Fibroblast of skin of right biceps (primary cell): ENCODE measurements at places on chromosomes 13 and 19.
A peak's percentile ranks its signal among the peaks of the same experiment; 100 is the strongest.

DNA sequence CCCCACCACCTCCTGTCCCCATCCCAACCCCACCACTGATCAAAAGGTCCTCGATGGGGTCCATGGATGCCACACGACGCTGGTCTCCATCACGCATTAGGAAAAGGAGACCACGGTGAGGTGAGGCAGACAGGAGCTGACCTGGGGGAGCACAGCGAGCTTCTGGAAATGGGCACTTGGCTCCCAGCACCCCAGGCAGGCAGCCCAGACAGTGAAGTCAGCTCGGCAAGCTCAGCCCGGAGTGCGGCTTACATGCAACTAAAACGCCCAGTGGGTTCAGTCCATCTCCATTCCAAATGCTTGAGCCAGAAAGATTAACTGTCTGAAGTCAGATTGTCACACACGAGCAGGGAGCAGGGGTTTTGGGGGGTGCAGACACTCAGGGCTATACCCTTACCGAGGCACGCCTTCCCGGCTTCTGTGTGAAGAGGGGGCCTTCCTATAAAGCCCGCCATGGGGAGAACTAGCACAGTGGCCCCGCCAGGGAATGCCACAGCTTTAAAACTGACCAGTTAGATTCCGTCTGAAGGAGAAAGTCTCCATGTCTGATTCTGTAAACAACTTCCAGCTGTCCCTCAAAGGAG lies 79.4 kb downstream of the SPACA7 start:
- DNase-seq = no peak

GRCh38 chr13:27147530-27148170 lies 24.0 kb downstream of the USP12 start:
- DNase-seq = no peak

DNA sequence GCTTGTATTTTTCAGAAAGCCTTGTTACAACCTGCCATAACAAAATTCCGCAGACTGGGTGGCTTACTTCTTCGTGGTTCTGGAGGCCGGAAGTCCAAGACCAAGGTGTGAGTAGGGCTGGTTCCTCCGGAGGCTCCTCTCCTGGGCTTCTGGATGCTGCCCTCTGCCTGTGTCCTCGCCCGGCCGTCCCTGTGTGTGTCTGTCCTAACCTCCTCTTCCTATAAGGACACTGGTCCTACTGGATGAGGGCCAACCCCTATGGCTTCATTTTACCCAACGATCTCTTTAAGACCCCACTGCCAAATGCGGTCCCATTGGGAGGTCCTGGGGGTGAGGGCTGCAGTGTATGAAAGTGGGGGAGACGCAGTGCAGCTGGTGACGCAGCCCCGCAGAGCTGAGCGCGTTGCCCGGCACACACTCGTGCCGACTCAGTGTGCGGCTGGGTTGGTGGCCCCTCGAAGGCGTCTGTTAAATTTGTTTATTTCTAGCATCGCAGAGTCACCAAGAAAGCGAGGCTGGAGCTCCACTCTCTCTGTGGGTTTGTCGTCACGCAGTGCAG lies 116.7 kb downstream of the SOX1 start:
- DNase-seq = no peak

DNA sequence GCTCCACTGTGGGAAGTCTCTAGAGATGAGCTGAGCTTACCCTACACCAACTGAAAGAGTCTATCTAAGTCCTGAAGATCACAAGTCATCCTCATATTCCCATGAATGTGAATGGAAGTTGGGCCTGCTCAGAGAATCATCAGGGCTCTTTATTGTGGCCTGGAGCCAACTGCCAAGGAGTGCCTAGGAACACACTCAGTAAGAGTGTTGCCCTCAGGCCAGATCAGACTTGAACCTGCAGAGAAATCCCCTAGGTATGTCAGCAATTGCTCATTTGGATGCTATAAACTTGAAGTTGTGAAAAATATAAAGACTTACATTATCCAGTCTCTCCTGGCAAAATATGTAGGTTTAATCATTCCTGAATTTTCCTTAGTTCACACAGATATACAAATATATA lies 1070.2 kb downstream of the EFNB2 start:
- DNase-seq = no peak

DNA sequence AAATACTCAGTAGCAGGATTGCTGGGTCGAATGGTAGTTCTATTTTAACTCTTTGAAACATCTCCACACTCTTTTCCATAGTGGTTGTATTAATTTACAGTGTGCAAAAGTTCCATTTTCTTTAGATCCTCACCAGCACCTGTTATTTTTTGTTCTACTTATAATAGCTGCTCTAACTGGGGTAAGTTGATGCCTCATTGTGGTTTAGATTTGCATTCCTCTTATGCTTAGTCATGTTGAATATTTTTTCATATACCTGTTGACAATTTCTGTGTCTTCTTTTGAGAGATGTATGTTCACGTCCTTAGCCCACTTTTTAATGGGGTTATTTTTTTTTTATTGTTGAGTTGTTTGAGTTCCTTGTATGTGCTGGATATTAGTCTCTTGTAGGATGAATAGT lies 144.6 kb downstream of the NBEA start:
- DNase-seq = no peak

DNA sequence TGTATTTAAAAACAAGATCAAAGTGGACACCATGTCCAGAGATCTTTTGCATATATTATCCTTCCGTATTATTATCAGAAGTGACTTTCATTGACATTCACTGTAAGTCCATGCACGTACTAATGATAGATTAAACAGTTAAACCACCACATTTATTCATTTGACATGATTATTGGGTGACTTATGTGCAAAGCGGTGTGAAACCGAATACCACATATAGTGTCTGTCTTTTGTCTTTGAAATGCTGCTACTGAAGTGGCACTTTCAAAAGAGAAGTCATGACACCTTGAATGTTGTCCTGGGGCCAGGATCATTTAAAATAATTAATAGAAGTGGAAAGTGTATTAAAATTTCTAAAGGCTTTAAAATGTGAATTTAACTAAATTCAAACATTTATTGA lies 100.1 kb downstream of the ERCC5 start:
- DNase-seq = no peak

GRCh38 chr13:97027162-97027554 lies 32.9 kb upstream of the OXGR1 start:
- DNase-seq = no peak

- no peak for DNase-seq
Observed at GRCh38 chr19:32829345-32829896, 40.1 kb downstream of the SLC7A9 start.

DNA sequence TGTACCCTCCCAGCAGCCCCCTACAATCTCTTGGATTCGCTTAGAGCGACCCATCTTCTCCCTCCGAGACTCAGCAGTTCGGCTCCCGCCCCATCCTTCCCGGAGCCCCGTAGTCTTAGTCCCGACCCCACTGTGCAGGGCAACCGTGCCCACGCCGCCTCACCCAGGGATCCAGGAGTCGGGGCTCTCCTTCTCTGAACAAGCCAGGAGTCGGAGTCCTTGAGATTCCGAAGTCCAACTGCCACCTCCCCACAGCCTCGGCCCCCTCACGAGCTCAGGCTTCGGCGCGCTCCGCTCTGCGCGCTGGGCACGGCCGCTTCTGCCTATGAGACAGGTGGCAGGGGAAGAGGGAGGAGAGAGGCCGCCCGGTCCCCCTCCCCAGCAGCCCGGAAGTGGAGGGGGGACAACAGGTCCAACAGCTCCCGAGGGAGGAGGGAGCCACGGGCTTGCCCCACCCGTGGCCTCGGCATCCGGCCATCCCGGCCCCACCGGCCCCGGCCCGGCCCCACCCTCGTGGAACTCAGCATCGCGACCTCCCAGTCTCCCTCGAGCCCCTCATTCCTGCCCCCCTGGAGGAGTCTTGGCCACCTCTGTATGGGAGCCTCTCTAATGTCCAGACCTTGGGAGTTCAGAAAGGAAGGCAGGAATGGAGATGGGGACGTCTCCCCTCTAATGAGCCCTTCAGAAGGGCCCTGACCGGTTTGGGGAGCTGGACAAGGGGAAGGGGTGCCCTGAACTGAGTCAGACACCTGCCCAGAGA lies at the start of gene PHLDB3:
PHLDB3 (minus strand) TSS at position 321 of the 760 bp plus-strand sequence. CDS start 628 bp downstream, outside the sequence.
- DNase-seq = no peak

- DNase-seq = peak; percentile 63
Observed at GRCh38 chr13:85586422-85586831, 212.8 kb downstream of the SLITRK6 start.

DNA sequence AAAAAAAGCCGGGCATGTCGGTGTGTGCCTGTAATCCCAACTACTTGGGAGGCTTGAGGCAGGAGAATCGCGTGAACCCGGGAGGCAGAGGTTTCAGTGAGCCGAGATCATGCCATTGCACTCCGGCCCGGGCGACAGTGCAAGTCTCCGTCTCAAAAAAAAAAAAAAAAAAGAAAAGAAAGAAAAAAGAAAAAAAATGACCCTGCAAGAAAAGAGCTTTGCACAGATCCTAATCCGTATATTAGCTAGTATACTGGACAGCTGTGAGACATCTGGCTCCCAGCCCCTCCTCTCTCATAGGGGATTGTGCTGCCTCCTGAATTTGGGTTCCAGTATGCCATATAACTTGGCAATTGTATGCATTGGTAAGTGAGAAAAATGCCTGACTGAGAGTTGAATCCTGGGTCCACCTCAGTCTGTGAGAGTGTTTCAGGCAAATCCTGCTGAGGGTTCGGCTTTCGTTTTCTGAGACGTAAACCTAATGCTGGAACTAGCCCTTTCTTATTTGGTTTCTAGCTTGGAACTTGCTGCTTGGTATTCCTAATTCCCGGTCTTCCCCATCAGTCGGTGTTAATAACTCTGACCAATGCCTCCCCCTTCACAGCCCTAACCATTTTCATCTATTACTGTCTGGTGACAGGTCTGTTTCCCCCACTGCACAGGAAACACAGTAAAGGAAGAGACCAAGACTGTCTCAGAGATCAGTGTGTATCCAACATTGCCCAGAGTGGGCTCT lies 1.3 kb upstream of the AKT2 start:
- no peak for DNase-seq

DNA sequence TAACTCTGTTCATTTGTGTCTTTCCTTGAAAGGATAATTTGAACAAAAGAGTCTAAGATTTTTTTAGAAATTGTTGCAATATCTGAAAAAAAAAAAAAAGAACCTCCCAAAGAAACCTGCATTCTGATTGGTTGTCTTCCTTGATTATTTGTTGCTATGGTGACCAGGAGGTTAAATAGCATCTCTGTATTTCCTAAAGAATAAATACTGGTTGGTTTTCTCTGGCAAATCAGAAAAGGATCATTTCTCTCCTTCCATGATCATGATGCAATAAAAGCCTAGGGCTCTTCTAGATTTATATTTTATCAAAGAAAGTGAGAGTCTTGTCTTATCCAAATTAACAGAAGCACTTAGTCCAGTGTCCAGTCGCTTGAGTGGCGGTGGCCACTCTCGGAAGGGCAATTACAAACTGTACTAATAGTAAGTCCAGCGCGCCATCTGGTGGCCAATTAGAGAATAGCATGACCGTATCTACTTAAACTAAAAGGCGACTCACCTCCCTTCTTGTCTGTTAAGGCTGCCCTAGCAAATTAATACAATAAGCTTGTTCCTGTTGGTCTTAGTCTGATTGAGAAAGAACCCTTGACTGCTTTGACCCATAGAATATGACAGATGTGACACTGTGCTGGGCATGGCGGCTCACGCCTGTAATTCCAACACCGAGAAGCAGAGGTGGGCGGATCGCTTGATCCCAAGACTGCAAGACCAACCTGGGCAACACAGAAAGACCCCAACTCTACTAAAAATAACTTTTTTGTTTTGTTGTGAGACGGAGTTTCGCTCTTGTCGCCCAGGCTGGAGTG lies 47.0 kb upstream of the PNMA8B start:
- peak; percentile 80 for DNase-seq
